Bronchial epithelial cell (primary cell): ENCODE measurements at places on chromosomes 6 and 20.

DNA sequence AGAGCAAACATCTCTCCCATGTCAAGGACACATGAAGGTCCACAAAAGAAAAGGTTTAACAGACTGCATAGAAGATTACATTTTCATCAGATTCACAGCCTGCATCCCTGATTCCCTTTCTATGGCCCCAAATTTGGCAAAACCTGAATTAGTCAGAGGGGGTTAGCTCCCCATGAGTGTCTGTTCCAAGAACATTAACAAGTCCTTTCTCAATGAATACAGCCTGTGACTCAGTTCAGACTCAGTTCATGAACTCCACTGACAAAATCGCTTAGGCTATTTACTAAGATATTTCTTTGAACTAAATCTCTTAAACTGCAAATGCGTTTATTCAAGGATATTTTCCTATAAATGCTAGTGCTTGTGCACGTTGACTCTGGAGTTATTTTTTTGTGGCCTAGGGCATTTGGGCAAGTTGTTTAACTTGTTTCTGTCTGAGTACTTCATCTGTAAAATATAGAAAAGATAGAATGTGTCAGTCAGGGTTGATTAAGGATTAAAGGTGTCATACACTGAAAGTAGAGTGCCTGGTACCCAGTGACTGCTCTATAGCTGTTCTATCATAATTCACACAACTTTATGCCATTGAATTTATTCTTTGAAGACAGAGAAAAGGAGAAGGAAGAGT is 422.6 kb downstream of the HTR1B start:
- peak; percentile 21 for DNase-seq

GRCh38 chr6:53517021-53517420 is 27.9 kb downstream of the GCLC start:
- DNase-seq: peak; percentile 54

DNA sequence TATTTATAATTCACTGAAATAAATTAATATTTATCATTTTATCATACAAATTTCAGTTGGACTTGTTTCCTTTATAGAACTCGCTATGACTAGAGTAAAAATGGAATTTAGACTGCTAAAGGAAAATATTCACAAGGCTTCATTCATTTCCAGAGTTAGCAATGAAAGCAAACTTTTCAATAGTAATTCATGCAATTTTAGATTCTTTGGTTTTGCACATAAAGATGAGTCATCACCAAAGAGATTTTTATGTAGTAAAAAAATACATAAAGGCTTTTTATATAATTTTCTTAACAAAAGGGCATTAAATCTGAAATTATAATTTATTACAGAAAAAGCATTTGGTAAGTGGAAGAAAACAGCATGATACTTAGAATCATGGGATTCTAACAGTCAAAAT is 37.2 kb upstream of the STXBP5 start:
- DNase-seq: no peak

DNA sequence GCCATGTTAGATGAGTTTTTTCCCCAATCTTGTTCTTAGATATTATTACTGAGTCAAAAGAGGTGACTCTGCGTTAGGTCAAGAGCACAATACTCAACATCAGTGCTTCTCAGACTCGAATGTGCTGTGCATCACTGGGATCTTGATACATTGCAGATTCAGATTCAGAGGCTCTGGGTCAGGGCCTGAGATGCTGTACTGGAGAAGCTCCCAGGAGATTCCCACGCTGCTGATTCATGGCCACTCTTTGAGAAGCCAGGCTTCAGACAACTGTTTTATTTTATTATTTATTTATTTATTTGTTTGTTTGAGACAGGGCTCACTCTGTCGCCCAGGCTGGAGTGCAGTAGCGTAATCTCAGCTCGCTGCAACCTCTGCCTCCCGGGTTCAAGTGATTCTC is 41.4 kb upstream of the ARID1B start:
- DNase-seq: no peak

GRCh38 chr6:39507331-39507998 is 185.0 kb upstream of the KCNK16 start:
- DNase-seq: no peak

DNA sequence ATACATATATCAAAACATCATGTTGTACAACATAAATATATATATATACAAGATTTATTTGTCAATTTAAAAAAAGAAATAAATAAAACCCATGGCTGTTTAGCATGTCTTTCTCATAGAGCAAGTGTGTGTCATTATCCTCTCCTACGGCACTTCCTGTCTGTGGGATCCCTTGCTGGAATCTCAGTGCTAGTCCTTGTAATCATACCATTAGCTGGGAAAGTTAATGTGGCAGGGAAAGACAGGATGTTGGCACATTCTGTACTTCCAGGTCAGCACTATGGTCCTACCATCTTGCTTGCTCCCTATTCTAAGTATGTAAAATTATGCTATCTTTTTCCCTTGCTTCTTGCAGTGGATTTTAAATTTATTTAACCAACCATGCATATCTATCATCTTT is 9.5 kb upstream of the SLC17A3 start:
- DNase-seq: peak; percentile 10

DNA sequence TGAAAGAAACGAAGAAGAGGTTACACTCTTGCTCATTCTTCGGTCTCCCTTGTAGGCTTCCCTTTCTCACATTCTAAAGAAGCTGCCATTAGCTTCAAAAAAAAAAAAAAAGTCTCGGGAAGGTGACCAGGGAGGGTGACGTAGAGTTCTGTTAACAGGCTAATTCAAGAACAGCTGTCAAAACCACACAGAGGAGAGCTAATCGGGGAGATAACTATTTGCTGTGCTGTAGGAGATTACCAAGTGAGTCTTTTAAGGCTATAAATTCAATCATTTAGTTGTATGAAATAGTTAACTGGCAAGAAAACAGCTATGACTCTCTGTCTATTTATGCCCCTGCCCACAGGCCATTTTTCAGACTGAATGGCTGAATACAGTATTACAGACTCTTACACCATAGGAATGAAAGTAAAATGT is 256.8 kb downstream of the SYNE1 start:
- peak; percentile 71 for DNase-seq

DNA sequence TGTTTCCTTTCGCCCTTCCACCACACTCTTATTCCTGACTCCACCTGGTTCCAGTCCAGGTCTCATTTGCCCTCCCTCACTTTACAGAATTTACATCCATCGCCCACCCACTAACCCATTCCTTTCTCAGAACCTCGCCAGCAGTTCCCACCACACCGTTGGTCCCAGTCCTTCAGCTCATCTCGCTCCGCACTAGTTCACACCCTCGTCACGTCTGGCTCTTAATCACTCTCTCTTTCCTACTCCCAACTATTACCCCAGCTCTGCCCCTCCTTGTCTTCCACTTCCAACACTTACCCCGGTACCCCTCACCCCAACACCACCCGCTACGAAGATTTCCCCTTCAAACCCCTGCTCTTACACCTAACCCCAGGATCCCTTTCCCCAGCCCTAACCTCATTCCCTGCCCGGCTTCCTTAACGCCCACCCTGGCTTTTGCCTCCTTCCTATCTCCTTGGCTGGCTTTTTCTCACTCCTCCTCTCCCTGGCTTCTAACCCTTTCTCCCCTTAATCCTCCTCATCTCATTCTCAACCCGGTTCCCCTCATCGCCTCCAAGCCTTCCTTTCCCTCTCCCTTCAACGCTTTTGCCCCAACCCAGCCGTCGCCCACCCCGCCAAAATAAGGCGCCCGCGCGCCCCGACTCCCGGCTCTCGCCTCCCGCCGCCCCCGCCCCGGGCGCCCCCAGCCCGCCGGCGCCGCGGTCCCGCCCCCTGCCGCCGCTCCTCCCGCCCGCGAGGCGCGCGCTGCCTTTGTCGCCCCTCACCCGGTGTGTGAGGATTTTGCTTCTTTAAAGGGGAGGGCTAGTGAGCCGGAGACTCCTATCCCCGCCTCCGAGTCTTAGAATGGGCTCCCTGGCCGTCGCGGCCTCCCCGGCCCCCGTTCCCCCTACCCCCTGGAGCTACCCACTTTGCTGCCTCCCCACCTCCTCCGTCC is 542 bp downstream of the USP49 start:
- DNase-seq: peak; percentile 19

DNA sequence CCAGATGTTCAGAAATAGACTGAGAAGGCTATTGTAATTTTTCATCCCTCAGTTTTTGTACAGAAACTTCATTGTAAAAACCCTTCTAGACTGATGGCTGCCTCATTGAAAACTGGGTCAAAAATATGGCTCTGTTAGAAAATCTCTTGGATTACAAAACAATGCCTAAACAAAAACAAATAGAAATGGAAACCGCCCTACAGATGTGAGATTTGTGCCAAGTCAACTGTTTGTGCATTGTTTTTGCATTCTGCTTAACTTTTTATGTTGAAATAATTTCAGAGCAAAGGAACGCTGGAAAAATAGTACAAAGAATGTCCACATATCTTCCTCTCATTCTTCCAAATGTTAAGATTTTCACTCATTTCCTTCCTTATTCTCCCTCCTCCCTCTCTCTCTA is 425.1 kb downstream of the FOXA2 start:
- DNase-seq: no peak

GRCh38 chr6:89436226-89436625 is 3.3 kb downstream of the ANKRD6 start:
- DNase-seq: peak; percentile 52

DNA sequence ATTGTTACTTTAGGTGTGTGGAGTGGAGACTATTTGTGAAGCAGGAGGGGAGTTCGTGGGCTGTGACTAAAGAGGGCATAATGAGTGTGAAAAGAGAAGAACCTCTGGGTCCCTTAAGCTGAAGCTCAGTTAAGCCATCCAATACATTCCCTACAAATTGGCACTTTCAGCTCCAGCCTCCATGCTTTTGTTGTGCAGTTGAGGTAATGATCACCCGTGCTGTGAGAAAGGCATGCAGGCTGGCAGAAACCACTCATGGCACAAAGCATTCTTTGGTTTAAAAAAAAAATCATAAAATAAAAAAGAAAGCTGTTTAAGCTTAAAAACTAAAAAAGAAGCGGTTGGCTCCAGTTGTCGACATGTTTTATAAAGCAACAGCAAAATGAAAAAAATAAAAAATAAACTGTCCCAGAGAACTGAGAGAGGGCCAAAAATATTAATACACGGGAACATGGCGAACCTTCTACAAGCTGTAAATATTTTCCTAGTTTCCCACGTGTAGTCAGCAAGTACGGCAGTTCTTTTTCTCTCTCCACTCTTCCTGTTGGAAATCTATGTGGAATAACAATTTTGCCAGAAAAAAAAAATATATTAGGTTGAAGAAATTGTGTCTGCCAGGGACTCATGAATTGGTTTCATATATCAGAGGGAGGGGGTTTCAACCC is 82.2 kb downstream of the ANKRD60 start:
- no peak for DNase-seq

- DNase-seq: no peak
Measured at GRCh38 chr6:106461084-106461483, 100.6 kb downstream of the CRYBG1 start.

GRCh38 chr6:80553071-80553740 is 446.7 kb downstream of the BCKDHB start:
- DNase-seq: no peak

GRCh38 chr20:57897156-57897874 is 187.5 kb upstream of the PMEPA1 start:
- no peak for DNase-seq

GRCh38 chr6:21593927-21594415 is 420 bp downstream of the SOX4 start:
- DNase-seq: no peak

GRCh38 chr6:63504777-63505384 is 67.4 kb upstream of the LOC128125822 start:
- peak; percentile 65 for DNase-seq

GRCh38 chr20:53247468-53248103 is 275.4 kb downstream of the TSHZ2 start:
- no peak for DNase-seq

GRCh38 chr6:129793447-129793846 is 67.7 kb downstream of the TMEM244 start:
- DNase-seq: no peak

GRCh38 chr6:28311139-28311823 is 24.7 kb downstream of the ZSCAN31 start:
- DNase-seq: no peak

GRCh38 chr6:105213272-105213671 is 33.5 kb upstream of the POPDC3 start:
- DNase-seq: no peak

DNA sequence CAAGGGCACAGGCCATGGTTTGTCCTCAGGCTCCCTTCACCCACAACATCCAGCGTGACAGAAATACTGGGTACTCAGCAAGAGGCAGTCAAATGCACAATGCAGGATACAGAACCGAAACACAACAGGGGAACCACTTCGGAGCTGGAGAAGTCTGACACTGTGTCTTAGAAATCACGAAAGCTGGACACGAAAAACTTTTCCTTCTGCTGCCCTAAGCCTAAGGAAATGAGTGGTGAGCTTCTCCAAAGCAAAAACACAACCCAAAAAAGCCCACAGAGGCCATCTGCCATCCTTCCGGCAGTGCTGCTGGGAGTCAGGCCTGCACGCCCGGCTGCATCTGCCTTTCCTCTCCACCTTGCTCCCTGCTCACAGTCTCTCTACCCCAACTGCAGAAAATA is 106.3 kb downstream of the SLC23A2 start:
- DNase-seq: no peak

DNA sequence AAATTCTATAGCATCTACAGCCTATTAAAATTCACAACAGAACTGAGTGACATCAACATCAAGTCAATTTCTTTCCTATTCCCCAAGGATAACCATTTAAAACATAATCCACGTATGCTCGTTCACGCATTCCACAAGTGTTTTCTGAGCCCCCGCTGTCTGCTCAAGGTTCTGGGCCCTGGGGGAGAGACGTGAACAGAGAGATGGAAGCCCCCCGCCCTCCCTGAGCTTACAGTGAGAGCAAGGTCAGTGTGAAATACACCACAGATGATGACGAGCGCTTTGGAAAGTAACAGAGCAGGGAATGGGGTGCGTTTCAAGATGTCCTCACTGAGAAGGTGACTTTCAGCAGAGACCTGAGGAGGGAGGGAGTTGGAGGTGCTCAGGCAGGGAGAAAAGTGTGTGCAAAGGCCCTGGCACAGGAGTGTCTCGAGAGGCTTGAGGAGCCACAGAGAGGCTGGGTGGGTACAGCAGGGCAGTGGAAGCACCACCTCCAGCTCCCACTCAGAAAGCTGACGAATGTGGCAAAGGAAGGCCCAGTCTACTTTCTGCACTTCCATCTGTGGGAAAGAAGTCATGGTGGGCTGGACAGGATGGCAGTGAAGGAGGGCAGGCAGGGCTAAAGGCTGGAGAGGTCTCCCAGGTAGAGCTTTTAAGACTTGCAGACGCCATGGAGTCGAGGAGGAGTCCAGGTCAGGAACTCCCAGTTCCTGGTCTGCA is 88.3 kb downstream of the DLL1 start:
- no peak for DNase-seq

DNA sequence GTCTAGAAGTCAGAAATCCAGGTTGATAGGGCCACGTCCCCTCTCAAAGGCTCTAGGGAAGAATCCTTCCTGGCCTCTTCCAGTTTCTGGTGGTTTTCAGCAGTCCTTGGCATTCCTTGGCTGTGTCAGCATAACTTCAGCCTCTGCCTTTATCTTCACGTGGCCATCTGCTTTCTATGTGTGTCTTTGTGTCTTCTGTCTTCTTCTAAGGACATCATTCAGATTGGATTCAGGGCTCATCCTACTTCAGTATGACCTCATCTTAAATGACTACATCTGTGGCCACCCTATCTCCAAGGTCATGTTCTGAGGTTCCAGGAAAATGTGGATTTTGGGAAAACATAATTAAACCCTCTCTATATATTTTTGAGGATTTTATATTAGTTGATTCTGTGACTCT is 23.0 kb downstream of the C6orf89 start:
- no peak for DNase-seq
